MM.1S (cell line): ENCODE measurements at places on chromosomes 7 and 10.

- no peak for DNase-seq
These were observed 59.0 kb upstream of the NFE2L3 start for GRCh38 chr7:26093023-26093422.

GRCh38 chr7:122217125-122217524, 73.1 kb upstream of the AASS start:
- DNase-seq, result no peak

DNA sequence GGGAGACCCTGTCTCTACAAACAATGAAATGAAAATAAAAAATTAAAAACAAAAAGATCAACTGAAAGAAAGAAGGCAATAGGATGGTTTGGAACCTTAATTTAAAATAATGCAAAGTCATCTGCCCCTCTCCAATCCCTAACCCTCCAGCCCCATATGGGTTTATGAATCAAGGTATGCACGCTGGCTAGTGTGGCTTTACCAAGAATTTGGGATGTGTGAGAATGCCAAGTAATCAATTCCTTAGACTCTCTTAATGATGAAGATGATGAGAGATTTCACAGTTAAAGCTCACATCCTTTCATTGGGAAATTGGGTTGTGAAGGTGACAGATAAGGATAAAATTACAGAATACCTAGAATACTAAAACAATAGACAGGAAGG, 147.1 kb upstream of the AOAH start:
- DNase-seq, result no peak

DNA sequence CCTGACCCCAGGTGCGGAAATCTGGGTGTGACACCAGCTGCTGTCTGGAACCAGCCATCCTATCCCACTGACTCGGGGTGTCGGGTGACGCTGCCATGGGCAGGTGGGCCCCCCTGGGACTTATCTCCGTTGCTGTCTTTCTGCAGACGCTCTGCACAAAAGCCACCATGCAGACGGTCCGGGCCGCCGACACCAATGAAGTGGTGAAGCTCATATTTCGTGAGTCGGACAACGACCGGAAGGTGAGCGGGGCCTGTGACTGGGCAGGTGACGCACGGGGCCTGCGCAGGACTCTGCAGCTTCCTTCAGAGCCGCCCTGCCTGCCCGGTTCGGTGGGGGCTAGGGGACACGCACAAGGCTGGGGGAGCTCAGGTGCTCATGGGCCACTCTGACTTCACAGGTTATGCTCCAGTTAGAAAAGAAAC, 36.6 kb downstream of the NKX6-2 start:
- DNase-seq, result no peak

DNA sequence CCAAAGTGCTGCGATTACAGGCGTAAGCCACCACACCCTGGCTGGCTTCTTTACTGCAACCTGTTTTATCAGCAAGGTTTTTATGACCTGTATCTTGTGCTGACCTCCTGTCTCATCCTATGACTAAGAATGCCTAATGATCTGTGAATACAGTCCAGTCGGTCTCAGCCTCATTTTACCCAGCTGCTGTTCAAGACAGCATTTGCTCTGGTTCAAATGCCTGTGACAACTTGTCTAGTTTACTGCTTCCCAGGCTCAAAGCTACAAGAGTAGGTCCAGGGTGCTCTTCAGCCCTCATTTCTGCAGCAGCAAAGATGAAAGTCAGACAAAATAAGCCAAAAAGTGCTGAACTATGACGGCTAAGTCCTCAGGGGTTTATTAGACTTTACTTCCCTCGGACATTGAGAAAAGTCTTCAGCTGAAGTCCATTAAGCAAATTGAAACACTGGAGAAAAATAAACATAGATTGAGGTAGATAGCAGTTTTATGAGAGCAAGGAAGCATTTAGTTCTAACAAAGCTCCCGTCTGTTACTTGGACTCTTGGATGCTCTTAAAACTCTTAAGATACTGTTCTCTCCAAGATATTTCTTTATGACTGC, 12.5 kb upstream of the LYZL1 start:
- no peak for DNase-seq

- no peak for DNase-seq
These were observed 6.9 kb upstream of the LDB3 start for GRCh38 chr10:86661161-86662025.

- peak; percentile 35 for DNase-seq
These were observed 423.0 kb downstream of the NEBL start for GRCh38 chr10:20474064-20474463.

- no peak for DNase-seq
These were observed 115.5 kb downstream of the SPAG6 start for GRCh38 chr10:22460531-22461403.

GRCh38 chr10:113410618-113411017, 142.2 kb upstream of the HABP2 start:
- DNase-seq, result no peak

DNA sequence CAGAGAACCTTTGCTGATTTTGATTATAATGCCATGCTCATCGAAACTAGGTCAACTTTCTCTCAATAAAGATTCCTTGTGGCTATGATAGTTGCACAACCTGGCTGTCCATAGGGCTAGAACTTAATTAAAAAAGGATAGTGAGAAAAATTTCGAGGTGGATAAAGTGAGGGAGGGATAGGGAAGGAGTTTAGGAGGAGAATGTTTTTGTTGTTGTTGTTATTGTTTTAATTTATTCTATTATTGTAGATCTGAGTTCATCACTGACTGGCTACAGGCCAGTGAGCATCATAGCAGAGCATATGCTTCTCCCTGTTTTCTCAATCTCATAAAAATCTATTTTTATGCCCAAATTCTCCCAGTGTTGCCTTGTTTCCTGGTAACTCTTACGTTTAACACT, 688.7 kb upstream of the GRM3 start:
- no peak for DNase-seq

- DNase-seq, result peak; percentile 13
These were observed 354.9 kb upstream of the SEMA3C start for GRCh38 chr7:81273601-81274397.

GRCh38 chr10:94430701-94431100, 28.4 kb downstream of the TBC1D12 start:
- DNase-seq, result no peak

GRCh38 chr10:43062402-43063160, 14.3 kb upstream of the RET start:
- DNase-seq, result no peak

GRCh38 chr7:33805630-33806233, 99.6 kb upstream of the BMPER start:
- no peak for DNase-seq

DNA sequence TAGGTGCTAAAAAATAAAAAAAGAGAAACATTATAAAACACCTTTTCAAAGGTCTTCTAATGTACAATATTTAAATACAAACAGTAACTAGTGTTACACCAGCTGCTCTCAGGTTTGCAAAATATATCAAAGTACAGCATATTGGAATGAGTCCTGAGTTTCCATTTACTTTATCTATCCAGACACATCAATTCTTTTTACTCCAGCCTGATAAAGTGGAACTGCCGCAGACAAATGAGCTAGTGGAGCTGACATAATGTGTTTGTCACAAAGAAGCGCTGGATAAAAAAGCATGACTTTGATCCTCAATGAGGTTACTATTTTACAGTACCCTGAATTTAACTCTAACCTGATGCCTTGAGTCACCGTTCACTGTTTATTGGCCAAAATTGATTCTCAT, 1243.1 kb downstream of the GATA3 start:
- DNase-seq, result no peak

- DNase-seq, result no peak
These were observed 42.3 kb upstream of the FOXL3 start for GRCh38 chr7:247636-248035.

DNA sequence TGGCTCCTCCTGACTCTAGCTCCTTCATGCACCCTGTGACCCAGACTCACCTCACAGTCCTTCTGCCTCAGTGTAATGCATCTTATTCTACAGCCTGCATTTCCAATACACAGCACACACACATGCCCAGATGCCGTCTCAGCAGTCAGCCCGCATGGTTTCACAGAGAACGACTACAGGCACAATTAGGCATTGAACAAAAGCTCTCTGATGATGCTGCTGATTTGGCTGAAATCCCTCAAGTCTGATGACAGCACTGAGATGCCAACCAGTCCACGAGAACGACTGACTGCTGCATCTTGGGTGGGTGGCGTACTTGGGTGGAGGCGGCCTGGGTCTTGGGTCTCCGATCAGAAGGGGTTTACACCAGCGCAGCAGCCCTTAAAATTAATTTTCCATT, 200.4 kb downstream of the TAX1BP1 start:
- DNase-seq, result no peak

DNA sequence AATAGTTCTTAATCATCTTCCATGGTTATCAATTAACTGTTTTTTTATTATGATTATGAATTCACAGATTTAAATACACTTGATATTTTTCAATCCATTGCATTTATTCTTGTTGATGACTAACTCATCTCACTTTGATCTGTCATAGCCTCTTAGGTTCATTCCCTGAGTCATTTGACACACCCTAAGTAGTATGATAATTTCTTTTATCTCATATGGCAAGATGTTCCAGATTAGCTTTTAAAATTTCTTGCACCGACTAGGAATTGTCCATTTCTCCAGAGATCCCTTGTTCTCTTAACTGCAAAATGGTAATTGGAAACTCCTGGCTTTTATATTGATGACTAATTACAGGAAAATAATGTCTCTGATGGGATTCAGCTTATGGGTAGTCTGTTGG, 87.6 kb upstream of the CCDC6 start:
- DNase-seq, result no peak

GRCh38 chr10:101952191-101952590, 103.8 kb downstream of the ARMH3 start:
- DNase-seq, result no peak

GRCh38 chr7:44263326-44264082, 61.9 kb downstream of the CAMK2B start:
- DNase-seq, result no peak
